Mesothelial cell of epicardium (in vitro differentiated cells): ENCODE measurements at places on chromosomes 3 and 15.

- no peak for DNase-seq
These were observed 31.0 kb upstream of the KLHL25 start for GRCh38 chr15:85825719-85826118.

GRCh38 chr15:69232144-69232543, 66.6 kb upstream of the PAQR5 start:
- no peak for DNase-seq

DNA sequence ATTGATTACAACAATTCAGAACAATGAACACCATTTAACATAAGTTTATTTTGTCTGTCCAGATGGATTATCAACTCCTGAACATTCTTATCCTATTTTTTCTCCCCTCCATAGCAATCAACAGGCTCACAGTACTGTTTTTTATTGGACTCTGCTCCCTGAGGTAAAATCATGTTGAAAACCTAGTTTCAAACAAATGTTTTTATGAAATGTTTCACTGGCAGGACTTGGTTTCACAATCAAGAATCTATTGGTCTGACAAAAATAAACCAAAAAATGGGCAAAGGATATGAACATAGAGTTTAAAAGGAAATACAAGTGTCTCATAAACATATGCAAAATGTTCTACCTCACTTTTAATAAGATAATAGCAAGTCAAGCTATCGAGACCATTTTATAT, 2.6 kb upstream of the MYRIP start:
- DNase-seq, result no peak

- no peak for DNase-seq
These were observed 34.9 kb downstream of the SMAD3 start for GRCh38 chr15:67100124-67100791.

- no peak for DNase-seq
These were observed 67.9 kb upstream of the GUCA1C start for GRCh38 chr3:109021556-109021955.

- no peak for DNase-seq
These were observed 1.9 kb downstream of the TF start for GRCh38 chr3:133747907-133748639.

- DNase-seq, result no peak
These were observed 226.9 kb downstream of the MFSD1 start for GRCh38 chr3:159028706-159029105.

DNA sequence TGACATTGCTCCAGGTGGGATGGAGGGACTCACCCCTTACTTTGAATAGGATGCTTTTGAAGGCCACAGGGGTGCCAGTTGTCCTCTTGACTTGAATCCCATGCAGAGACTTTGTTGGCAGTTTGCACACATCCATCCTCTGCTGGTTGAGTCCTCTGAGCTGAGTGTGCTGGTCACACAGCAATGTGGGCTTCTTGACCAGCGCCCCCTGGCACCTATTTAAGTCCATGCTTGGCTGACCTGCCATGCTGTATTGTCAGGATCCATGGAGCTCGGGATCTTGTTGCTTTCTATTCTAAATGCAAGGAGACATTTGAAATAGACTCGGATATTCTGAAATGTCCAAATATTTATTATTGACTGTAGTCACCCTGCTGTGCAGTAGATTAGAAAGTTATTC, 19.8 kb downstream of the RAB7A start:
- DNase-seq, result no peak
